ENCODE measurements at places on chromosomes 3 and 15.

- DNase-seq = no peak
Measured at GRCh38 chr15:100948430-100948762, 29.2 kb downstream of the LRRK1 start.

DNA sequence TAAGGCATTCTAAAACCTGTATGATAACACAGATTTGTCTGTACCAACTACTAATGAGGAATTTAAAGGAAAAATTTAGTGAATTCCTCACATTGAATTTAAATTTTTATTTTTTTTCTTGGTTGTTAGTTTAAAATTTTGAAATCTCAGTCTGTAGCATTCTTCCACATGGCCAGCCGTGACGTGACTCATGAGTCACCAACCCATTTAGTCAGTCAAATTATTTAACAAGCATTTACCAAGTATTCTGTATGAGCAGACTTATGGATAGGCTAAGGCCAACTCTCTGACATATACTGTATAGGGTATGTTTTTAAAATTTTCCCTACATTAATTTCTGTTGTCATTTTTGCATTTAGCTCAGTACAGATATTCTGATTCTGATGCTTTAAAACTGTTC lies 112.9 kb downstream of the CNTN4 start:
- DNase-seq = no peak

DNA sequence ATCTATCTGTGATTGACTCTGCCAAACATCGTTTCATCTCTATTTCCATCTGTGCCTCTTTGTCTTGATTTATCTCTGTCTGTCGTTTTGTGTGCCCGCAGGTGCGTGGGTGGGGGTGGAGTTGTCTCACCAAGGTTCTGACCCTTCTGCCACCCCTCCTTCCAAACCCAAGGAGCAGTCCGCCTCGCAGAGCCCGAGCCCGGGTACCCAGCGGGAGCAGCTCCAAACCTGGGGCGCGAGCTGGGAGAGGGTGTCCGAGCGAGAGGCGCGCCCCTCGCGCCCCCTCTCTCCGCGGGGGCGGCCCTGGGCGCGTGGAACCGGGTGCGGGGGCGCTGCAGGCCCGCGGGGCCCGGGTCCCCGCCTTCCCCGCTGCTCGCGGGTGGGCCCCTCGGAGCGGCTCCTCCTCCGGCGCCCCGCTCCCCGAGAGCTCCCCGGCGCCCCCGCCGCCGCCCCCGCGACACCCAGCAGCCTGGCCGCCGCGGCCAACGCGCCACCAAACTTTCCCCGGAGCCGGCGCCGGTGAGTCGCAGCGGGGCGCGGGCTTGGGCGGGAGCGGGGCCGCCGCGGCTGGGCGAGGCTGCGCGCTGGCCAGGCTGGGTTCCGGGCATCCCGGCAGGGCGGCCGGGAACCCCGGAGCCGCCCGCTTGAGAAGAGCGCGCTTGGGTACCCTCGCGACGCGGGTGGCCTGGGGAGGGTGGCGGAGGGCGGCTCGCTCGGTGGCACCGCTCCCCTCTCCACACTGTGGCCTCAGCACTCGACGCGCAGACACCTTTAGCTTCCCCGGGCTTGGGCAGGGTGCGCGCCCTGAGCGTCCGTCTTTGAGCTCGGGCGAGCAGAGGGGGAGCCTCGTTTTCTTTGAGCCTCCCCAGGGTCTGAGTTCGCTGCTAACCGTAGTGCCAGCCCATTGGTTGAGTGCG lies at the start of gene HRH1:
HRH1 (plus strand) TSS at position 458 of the 917 bp plus-strand sequence. CDS start 104,545 bp downstream, outside the sequence.
- DNase-seq = no peak

DNA sequence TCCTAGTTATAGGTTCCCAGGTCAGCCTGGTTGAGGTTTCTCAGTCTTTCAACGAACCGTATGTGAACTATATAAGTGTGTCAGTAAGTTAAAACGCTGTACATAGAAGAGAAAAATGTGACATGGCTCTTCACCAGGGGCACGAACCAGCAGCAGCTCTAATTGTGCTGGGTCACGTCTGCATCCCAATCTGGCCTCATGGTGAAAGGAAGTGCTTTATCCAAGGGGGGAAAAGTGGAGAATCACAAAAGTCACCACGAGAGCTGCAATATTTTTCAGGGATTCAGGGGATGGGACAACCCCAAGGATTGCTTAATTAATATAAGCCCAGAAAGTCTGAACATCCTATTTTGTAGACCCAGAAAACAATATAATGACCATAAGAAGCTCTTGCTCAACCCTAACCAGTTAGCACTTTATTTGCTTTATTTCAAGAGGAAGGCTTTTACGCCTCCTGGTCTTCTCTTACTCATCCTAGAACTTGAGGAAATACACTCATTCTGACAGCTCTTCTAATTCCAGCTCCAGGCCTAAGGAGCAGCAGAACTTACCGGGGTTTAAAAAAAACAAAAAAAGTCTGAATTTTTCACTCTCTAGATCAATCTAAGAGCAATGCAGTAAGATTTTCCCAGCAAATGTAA lies 16.5 kb downstream of the ANXA2 start:
- no peak for DNase-seq

DNA sequence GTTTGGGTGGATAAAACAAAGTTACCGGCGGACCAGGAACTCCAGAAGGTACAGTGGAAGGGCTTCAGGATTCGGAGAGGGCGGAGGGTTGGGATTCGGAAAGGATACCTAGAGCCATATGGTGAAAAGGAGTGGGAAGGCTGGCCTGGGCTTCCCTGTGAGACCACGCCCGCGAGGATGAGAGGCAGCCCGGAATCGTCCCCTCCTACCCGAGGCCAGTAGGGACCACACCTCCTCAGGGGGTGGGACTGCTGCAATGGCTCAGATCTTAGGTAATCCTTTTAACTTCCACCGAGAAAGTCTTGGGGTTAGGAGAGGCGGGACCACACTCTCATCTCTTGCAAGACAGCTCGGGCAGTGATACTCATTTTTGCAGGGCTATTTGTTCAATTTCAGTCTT lies 511.3 kb downstream of the OCA2 start:
- DNase-seq = no peak

- no peak for DNase-seq
Measured at GRCh38 chr3:184500344-184500923, 61.2 kb upstream of the EPHB3 start.

DNA sequence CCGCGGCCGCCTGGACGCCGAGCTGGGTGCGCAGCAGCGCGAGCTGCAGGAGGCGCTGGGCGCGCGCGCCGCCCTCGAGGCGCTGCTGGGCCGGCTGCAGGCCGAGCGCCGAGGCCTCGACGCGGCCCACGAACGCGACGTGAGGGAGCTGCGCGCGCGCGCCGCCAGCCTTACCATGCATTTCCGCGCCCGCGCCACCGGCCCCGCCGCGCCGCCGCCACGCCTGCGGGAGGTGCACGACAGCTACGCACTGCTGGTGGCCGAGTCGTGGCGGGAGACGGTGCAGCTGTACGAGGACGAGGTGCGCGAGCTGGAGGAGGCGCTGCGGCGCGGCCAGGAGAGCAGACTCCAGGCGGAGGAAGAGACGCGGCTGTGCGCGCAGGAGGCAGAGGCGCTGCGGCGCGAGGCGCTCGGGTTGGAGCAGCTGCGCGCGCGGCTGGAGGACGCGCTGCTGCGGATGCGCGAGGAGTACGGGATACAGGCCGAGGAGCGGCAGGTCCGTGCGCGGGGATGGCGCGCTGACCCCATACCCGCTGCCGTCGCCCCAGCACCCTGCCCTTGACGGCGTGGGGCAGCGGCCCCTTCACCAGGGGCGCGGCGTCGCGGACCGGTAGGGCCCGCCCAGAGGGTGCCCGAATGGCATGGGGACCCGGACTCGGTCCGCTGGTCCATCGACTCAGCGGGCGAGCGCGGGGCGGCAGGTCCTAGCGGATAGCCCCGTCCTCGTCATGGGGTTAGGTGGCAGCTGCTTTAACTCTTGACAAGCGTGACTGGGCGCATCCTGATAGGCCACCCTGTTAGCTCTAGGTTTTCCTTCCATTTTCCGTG lies 848 bp downstream of the SYNM start:
- DNase-seq = no peak

GRCh38 chr3:125123451-125124305 lies 67.9 kb upstream of the HEG1 start:
- no peak for DNase-seq

DNA sequence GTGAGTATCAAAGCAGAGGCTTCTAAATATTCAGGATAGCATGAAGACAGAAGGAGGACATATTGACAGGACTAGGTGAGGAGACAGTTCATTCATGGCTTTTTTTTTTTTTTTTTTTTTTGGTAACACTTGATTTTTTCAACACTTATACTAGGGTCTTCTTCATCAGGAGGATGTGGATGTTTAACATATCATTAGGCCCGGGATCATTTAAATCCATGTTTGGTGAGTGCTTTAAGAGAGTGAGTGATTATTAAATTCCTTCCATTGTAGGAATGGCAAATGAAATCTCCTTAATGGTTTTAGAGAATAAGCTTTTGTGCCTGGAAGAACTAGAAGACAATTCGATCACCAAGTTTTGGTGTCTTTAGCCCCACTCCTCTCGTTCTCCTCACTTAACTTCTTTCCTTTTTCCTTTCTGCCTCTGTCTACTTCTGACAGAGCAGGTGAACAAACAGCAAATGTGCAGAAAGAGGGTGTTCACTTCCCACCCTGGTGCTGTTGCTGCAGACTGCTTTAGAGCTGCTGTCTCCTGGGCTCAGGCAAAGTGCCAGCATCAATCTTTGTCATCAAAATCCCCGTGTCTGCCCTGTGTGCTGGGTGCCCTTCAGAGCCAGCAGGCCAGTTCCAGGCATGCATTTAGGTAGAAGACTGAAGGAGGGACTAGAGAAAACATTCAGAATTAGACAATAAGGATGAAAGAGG lies 35.6 kb upstream of the RAB11A start:
- DNase-seq = no peak

DNA sequence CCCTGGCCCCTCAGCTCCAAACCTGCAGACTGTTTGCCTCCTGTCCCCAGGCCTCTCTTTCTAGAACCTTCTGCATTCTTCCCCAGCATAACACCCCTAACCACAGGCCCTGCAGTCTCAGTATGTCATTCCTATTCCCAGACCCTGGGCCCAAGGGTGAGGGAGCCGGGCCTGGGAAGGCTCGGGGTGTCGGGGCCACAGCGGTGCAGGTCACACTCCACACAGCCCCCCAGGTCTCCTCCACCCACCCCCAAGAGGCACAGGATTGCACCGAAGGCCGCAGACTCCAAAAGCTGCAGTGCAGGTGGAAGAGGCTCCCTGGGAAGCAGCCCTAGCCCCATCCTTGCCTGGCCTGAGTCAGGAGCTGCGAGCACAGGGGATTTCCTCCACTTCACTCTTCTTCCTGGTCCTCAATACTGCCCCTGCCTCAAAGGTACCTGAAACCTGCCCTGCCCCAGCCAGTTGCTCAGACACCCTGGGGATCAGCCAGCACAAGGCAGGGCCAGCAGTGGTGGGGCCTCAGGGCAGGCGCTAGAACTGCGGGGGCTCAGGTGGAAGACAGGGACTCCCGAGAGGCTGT lies 31.1 kb downstream of the TNK2 start:
- DNase-seq = no peak

- DNase-seq = no peak
Measured at GRCh38 chr15:50187997-50188396, 6.0 kb downstream of the SLC27A2 start.

DNA sequence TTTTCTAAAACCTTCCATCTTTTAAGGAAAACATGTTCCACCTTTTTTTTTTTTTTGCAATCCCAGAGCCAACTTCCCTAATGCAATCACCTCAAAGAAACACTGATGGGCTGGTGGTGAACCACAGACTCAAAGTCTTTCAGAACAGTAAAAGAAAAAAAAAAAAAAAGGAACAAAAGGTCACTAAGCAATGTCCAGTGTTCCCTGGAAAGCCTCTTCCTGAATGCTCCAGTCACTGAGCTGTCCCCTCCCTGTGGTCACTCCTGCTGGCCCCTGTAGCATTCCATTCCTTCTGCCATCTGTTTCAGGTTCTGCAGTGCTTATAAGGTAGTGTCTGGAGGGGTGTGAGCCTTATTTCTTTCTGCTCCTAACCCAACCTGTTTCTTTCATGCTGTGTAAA lies 53.3 kb downstream of the AAGAB start:
- no peak for DNase-seq

DNA sequence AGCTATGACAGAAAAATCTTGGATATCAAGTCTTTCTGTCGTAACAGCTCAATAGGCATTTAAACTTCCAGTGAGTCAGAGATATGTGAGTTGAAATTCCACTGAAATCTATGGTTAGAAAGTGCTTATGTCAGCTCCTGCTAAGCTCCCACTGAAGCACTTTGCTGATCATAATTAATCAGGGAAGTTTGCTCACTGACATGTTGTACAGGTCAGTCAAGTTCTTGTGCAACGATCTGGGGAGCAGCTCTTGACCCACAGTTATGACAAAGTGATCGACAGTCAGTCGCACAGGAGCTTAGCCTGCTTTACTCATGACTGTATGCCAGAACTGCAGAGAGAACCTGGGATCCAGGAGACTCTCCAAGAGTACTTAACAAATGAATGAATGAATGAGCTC lies 453.5 kb downstream of the SOX2 start:
- no peak for DNase-seq

DNA sequence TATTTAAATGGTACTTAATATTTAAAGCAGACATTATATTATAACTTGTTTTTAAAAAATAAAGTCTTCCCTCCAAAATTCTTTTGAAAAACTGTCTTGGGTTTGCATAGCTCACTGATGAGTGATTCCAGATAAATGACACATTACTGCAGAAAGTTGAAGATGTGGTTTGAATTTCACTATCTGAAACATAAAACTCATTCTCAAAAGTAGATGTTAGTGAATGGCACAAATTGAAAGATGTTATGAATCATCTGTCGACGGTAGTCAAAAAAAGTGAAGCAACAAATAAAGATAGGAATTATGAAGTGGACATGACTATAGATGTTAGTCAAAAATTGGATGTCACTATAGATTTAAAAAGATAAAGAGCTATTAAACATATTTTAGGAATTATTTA lies 280.5 kb downstream of the GAP43 start:
- no peak for DNase-seq

DNA sequence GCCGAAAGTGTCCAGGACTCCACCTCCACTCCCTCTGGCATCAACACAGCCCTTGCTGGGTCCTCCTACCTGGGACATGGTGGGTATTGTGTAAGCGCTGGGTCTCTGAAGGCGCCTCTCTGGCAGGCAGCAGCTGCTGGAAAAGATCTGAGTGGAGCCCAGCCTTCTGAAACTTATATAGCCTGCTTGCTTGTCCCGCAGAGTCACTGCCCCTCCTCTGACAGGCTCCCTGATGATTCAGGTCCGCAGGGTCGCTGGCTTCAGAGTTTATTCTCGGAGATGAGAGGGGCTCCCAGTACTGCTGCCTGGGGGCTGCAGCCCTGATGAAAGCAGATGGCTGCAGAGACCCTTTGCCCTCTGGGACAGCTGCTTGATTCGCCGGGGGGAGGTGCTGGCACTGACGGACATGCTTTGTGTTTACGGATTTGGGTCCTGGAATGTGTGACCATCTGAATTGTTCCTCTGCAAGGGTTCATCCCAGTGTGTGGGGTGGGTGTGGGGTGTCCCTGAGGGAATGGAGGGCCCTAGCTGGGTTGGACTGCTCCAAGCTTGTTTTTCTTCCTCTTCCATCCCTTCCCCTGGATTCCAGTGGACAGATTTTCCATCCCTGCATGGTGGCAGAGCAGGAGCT lies at the start of gene MUSTN1:
MUSTN1 (minus strand) TSS at position 149 of the 631 bp plus-strand sequence; CDS start at position 78, 71 bp downstream.
- DNase-seq = no peak

- DNase-seq = no peak
Measured at GRCh38 chr3:147702509-147702908, 293.3 kb downstream of the ZIC1 start.

All from omental fat pad (tissue), 4 donors.